Upper lobe of left lung (tissue), 6 donors: ENCODE measurements at places on chromosomes 1 and 21. TPM values are rescaled to one million over a fixed set of nuclear protein-coding genes. Genes with fewer than 3 reads are reported as not detected.
A peak's percentile ranks its signal among the peaks of the same experiment; 100 is the strongest.

The KRTAP19-3 gene
- not detected for total RNA-seq

DNA sequence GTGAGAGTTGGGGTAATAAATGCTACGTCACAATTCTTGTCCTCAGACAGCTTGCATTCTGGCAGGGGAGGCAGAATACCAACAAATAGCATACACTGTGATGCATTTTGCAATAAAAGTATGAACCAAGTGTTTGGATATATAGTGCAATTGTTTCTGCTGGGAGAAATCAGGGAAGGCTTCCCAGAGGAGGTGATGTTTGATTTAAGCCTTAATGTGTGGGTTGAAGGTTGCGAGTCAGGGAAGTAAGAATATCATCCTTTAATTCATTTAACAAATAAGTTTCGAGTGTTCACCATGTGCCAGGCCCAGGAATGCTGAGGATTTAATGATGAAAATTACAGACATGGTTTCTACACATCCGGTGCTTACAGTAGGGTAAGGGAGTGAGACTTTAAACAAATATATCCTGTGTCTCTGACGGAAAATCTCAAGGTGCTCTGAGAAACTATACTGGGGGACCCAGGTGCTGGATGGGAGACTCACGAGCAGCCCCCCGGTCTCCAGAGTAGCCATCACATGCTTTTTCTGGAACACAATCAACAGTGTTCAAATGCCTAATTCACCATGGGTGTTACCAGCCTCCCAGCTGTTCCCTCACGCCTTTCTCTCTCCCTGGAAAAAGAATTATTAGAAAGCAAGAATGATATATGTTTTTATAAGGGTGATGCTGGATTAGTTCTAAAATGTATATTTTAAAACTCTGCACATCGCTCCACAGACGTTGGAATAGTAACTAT, 31.7 kb downstream of the RASSF5 start:
- H3K4me1 ChIP-seq = peaks cover 7% of the 10 kb centered on the region
- H3K27ac ChIP-seq = no peak overlapping the region
- no peak for DNase-seq
- peaks cover 3% of the 10 kb centered on the region for H3K36me3 ChIP-seq
- H3K27me3 ChIP-seq = no peaks in the 10 kb centered on the region
- H3K4me3 ChIP-seq = no peak overlapping the region

- H3K27me3 ChIP-seq = no peaks in the 10 kb centered on the region
- no peaks in the 10 kb centered on the region for H3K4me1 ChIP-seq
- H3K36me3 ChIP-seq = no peaks in the 10 kb centered on the region
- H3K4me3 ChIP-seq = no peak overlapping the region
- H3K27ac ChIP-seq = no peak overlapping the region
Observed at GRCh38 chr1:204587621-204588020, 71.4 kb downstream of the MDM4 start.

DNA sequence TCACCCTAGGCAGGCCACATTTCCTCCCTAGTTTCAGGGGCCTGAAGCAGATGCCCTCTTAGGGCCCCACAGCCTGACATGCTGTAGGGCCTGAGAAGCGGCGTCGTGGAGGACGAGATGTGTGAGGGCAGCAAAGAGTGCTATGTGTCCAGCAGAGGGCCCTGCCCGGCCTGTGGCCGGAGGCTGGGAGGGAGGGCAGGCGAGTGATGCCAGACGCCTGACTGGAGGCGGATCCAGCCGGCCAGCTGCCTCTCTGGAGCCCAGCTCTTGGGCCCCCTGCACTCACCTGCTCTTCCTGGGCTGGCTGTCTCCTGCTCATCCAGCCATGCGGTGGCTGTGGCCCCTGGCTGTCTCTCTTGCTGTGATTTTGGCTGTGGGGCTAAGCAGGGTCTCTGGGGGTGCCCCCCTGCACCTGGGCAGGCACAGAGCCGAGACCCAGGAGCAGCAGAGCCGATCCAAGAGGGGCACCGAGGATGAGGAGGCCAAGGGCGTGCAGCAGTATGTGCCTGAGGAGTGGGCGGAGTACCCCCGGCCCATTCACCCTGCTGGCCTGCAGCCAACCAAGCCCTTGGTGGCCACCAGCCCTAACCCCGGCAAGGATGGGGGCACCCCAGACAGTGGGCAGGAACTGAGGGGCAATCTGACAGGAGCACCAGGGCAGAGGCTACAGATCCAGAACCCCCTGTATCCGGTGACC, at the start of gene GPR37L1:
TSS of gene GPR37L1 (plus strand) at position 279 of the 697 bp plus-strand sequence. CDS start at position 326, 47 bp downstream.
- no peaks in the 10 kb centered on the region for H3K36me3 ChIP-seq
- peak; percentile 88 for DNase-seq
- H3K27me3 ChIP-seq = no peaks in the 10 kb centered on the region
- no peak within 1 kb of the TSS for H3K4me3 ChIP-seq
- H3K4me1 ChIP-seq = no peaks in the 10 kb centered on the region

The SELENBP1 gene
- 241 TPM for total RNA-seq
